ENCODE measurements at places on chromosomes 7 and 10. TPM values are rescaled to one million over a fixed set of nuclear protein-coding genes. Genes with fewer than 3 reads are reported as not detected.

DNA sequence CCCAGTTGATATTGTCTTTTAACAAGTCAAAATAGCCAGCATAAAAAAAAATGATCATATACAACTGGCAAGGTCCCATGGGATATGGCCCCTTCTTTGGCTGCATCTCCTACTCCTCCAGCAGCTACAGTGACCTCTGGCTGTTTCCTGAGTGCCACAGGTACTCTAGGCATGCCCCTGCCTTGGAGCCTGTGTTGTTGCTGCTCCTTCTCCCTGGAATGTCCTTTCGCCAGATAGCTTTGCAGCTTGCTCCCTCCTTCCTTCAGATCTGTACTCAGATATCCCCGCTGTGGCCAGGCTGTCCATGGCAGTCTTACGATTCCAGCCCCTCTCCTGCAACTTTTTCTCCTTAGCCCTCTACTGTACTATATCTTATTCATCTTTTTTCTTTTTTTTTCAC lies 23.3 kb downstream of the CNNM2 start:
- no peak for DNase-seq

GRCh38 chr7:90384433-90384832 lies 18.8 kb upstream of the CLDN12 start:
- no peak for DNase-seq

GRCh38 chr7:103297837-103298179 lies 573 bp downstream of the PMPCB start:
- DNase-seq: no peak

- no peak for DNase-seq
Observed at GRCh38 chr10:71250405-71250804, 38.0 kb downstream of the UNC5B start.

DNA sequence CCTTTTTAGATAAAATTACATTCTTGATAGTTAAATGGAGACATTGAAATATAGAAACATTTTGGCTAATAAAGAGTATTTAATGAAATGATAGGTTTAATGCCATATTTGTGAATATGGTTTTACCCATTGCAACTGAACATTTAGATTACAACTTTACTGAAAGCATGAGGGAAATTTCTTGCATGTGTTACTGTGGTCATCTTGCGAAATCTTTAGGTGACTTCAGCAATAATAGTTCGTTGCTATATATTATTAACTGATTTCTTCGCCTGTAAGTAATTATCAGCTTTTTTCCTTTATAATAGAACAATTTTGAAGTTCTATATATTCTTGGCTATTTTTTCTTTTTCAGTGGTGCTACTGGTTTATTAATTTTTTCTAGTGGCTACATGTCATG lies 83.2 kb downstream of the MLLT10 start:
- no peak for DNase-seq

- DNase-seq: no peak
Observed at GRCh38 chr10:57799625-57800024, 468.1 kb downstream of the IPMK start.

DNA sequence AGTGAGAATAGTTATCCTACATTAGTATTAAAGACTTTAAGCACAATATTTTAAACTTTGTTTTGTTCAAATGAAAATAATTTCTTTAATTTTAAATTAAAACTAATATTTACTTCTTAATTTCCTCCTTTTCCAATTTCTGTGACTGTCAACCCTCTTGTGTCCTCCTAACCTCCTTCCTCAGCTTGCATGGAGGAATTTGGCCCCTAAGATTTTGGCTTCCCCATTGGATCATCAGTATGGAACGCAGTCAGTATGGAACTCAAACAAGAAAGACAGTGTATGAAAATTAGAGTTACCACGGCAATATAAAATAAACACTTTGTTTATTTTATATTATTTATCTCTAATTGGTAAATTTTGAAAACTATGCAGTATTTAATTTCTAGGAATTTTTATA lies 91.2 kb downstream of the CYP51A1 start:
- DNase-seq: no peak

- DNase-seq: no peak
Observed at GRCh38 chr10:124447751-124448466, 1.9 kb downstream of the NKX1-2 start.

DNA sequence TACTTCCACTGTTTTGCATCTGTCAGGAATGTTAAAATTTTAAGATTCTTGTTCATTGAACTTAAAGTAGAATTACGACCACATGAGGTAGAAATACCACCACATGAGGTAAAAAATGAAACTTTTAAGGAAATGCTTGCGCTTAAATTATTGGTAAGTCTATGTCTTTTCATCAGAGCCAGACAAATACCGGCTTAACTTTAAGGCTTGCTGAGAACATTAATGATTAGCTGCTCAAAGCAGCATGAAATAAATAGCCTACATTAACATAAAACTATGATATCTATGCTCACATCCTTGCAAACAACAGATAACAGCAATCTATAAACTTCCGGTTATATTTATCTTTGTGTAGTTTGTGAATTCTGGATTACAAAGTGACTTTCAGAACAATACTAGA lies 26.9 kb upstream of the SCIN start:
- DNase-seq: no peak

DNA sequence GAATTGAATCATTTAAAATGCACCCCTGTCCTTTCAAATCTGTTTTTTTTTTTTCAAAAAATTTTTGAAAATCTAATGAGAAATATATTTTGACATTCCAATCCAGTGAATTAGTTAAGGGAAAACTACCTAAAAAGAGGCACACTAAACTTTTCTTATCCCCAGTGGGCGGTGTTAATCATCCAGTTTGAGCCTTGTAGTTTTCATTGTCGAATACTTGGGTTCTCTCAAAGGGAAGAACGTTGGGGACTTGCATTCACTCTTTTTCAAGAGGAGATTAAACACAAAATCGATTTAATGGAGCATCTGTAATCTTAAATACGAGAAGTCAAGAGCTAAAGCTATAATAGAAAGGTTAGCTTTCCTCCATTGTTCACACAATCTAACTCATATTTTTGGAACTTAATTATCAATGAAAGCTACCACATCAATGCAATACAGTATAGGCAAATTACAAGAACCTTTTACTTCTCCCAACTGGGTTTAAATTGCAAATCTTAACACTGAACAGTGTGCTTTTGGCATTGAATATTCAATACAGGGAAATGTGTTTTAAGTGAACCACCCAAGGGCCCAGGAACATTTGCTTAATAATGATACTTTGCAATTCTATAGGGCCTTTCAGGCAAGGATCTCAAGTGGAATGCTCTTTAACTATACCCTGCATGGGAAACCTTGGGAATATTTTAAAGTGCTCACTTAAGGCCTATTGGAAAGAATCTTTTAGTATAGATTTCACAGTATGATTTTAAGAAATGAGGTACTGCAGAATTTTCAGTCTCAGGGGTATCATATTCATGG lies 13.1 kb upstream of the SP8 start:
- no peak for DNase-seq

- no peak for DNase-seq
Observed at GRCh38 chr10:52466464-52466863, 152.4 kb downstream of the DKK1 start.

GRCh38 chr10:70742537-70743429 lies 42.4 kb downstream of the TBATA start:
- no peak for DNase-seq

DNA sequence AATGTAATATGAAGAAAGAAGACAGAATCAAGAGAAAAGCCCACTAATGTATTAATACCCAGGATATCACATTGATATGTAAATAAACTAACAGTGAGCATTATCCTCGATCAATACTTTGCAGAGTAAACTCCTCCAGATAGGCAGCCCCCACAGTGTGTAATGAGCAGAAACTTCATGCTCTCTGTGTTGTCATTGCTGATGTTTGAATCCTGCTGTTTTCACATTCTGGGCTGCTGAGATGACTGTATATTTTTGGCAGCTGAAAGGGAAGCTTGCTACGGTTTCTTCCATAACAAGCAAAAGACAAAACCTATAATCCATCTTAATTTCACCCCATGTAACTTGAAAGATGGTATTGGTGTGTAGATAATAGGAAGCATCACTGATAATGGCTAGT lies 15.3 kb upstream of the THSD7A start:
- DNase-seq: no peak

DNA sequence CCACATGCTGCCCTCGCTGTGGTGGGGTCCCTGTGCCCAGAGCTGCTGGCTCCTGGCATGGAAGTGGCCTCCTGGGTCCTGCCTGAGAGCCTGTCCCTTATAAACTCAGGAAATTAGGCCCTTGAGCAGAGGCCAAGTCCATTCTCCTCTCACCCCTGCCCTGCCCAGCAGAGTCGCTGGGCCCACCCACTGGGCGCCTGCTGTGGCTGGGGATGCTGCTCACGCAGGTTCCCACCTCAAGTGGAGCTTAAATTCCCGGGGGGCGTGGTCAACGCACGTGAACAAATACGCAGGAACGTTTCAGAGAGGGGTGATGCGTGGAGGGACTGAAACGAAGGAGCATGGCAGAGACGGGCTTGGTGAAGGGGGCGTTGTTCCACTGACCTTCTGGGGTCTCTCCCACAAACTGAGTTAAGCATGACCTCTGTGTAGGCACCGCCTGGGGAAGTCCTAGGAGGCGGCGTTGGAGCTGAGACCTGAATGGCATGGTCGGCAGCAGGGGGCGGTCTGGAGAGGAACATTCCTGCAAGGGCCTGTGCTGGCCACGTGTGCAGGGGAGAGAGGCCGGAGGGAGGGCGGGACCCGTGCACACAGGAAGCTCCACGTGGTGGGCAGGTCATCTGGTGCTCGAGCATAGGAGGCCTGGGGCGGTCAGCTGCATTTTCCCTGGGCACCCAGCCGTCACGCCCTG lies 27.9 kb downstream of the FAM20C start:
- DNase-seq: no peak

GRCh38 chr10:51950371-51950995 lies 251.1 kb upstream of the CSTF2T start:
- no peak for DNase-seq

DNA sequence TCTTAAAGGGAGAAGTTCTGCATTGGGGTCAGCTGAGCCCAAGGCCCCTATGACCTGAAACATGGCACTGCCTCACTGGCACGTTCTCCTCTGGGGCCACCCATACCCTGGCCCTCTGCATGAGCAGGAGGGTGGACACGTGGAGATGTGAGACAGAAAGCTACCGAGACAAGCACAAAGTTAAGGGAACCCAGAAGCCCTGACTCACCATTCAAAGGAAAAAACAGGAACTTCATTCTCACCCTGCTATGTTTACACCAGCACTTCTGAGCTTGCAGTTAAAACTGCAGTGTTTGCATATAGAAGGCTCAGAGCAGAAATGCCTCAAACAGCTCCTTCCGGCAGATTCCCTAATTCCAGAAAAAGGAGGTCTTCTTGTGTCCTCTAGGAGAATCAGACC lies 41.7 kb downstream of the DENND11 start:
- no peak for DNase-seq

- DNase-seq: no peak
Observed at GRCh38 chr7:7720193-7720592, 1.8 kb upstream of the RPA3 start.

DNA sequence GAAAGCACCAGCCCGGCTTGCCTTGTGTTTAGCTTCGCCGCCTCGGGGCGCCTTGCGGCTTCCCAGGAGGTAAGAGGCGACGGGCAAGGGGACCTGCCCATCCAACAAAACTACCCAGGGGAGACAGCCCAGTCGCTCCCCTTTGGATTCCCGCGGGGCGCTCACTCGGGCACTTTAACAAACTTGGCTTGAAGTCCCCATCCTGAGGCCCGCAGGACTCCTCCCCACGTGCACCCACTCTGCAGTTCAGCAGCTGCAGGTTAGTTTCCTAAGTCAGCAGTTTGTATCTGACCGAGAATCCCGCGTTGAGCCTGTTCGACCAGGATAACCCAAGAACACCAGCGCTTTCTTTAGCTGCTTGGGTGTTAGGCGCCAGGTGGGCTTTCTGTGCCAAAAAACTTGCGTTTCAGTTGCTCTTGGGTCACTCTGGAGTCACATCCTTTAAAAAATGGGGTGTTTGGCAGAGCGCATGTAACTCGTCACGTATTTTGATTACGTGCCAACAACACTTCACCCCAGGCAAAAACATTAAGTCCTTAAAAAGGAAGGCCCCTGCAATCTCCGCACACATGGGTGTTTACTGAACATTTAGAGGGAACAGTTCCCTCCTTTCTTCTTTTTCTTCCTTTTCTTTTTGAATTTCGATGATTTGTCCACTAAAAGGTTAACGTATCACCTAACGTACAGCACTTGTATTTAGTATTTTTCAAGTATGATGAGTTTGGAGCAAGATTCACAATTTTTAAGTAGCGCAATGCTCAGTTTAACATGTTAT lies 876 bp downstream of the DNAH11 start:
- no peak for DNase-seq

- no peak for DNase-seq
Observed at GRCh38 chr10:15180736-15181135, 12.2 kb upstream of the NMT2 start.

MYH16 gene
- total RNA-seq: not detected

GBX1 gene
- not detected for total RNA-seq

ADIRF gene
- total RNA-seq: 374 TPM

EVX1 gene
- total RNA-seq: 2.5 TPM

CEP41 gene
- 4.7 TPM for total RNA-seq

Data from vagina (tissue), 2 donors.